ENCODE measurements at places on chromosomes 6 and 20.

DNA sequence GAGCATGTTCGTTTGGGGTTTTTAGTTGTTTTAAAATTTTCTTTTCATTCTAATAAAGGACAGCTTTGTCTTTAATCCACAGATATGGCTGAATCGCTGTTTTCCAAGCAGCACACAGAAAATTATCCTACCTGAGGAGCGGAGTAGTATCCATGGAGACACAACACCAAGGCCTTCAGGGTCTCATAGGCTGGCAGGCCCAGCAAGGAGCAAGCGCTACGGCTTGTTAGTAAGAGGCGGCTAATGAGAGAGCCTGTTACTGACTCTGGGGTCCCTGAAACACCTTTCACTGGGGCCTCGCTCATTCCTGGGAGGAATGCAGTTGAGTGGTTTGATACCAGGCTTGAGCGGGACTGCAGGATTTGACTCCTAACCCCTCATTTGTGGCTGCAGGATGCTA lies 303.8 kb upstream of the CDH4 start:
- no peak for DNase-seq

DNA sequence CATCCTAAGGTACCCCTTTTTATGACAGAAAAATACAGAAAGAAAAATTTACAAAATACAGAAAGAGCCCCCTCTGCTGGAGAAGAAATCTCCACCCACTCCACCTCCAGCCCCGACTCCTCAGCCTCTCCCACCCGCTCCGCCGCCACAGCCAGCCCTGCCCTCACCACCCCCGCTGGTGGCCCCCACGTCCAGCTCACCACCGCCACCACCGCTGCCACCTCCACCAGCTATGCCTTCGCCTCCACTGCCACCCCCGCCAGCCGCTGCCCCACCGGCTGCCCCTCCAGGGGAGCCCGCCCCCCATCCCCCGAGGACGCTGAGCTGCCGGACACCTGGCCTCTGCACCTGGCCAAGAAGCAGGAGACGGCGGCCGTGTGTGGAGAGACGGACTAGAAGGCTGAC lies 17.7 kb downstream of the WFDC2 start:
- no peak for DNase-seq

DNA sequence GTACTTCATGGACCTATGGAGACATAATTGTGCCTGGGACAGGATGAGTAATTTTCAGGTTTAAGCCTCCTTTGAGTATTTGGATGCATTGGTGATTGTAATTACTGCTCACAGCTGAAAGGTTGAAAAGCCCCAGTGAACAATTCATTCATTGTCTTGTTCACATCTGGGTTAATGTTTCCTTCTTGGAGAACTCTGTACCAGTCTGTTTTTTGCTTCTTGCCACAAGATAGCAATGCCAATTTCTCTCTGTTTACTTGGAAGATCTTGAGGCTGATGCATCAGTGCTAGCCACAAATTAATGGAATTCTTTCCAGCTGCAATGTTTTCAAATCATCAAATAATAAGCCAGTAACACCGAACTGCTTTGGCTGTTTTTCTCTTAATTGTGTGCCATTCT lies 207.8 kb downstream of the BMP2 start:
- peak; percentile 62 for DNase-seq

DNA sequence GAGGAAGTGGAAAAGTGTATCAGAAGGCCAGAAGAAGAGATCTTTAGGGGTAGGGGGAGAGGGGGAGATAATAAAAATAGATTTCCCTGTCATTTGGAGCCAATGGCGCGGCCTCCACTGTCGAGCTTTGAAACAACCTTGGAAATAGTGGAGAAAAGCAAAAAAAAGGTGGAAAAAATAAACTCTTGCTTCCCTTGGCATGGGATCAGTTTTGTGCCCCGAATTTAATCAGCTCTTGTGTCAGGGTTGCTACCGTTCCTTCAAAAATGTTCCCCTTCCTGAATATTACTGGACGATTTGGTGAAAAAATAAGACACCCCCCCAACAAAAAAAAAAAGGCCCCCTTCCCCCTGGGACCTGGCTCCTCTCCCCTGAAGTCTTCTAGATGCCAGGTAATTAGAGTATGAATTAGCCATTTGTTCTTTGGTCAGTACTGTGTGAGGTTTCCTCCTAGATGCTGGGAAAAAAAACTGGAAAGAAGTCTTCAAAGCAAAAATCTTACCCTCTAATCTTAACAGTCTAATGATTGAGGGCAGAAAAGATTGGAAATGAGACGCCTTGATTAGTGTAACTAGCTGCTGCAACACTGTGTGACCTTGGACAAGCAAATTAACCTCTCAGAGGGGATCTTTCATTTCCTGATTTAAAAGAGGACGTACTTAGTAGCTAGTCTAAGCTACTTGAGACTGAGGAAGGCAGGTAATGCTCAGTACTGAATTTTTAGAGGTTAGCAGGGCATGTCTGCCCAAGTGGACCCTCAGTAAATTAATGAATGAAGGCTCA lies 872 bp upstream of the RBM39 start:
- peak; percentile 46 for DNase-seq

DNA sequence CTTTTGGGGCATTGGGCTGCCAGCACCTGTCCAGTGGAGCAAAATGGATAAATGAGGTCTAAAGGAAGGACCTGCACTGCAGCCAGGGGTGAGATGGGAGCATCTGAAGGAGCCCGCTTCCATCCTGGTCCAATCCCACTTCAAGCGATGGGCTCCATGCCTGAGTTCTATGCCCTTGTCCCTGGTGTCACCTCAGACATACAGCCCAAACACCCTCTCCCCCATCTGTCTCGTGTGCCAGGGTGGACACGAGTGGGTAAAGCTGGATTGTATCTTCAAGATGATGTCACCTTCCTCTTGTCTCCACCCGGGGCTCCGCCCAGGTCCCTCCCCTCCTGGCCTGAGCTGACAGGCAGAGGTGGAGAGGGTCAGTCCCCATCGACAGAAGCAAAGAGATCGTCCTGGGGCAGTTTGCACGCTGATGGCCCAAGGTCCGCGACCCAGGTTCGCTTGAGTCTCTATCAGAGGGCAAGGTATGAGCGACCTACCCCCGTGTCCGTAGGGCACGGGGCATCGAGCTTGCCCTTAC lies 544 bp downstream of the SMIM29 start:
- DNase-seq, result peak; percentile 52

GRCh38 chr6:15578716-15579391 lies 84.0 kb downstream of the DTNBP1 start:
- no peak for DNase-seq

GRCh38 chr20:1041845-1042390 lies 39.8 kb upstream of the RSPO4 start:
- DNase-seq, result no peak

DNA sequence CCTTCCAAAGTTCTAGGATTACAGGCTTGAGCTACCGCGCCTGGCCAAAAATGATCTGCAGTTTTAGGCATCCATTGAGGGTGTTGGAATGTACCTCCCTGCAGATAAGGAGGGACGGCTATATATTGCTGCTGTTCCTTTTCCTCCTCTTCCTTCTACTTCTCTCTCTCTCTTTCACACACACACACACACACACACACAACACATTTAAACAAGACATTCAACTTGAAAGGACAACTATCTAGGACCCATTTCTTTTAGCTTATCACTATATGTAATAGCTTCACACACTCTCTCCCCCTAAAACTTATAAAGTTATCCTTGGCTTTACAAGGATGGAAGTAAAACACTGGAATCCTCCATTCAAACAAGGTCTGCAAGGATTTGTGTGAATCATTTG lies 260.6 kb downstream of the PHACTR1 start:
- no peak for DNase-seq

GRCh38 chr6:29762051-29762450 lies 38.8 kb downstream of the HLA-F start:
- DNase-seq, result no peak

Data from globus pallidus (tissue), 1 donor.